ENCODE measurements at places on chromosomes 3 and 15.
A peak's percentile ranks its signal among the peaks of the same experiment; 100 is the strongest.

- peak; percentile 83 for DNase-seq
Observed at GRCh38 chr3:51703068-51703760, 3.7 kb upstream of the GRM2 start.

DNA sequence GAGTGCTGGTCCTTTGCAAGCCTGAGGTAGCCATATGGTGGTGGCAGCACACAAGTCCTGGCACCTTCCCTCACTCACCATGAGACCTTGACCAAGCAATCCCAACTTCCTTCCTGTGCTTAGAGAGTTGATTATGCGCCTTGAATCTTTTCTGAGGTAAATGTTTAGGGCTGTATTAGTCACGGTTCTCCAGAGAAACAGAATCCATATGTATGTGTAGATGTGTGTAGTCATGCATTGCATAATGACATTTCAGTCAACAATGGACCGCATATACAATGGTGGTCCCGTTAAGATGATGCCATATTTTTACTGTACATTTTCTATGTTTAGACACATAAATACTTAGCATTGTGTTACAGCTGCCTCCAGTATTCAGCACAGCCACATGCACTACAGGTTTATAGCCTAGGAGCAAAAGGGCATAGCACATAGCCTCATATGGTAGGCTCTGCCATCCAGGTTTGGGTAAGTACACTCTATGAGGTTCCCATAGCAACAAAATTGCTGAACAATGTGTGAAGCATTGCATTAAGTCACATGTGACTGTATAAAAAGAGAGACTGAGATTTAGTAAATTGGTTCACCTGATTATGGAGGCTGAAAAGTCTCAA is 20.2 kb upstream of the NUP210 start:
- DNase-seq, result no peak

GRCh38 chr15:89615135-89615534 is 39.9 kb downstream of the TICRR start:
- DNase-seq, result no peak

GRCh38 chr3:186444288-186444687 is 82.3 kb upstream of the DGKG start:
- DNase-seq, result no peak

DNA sequence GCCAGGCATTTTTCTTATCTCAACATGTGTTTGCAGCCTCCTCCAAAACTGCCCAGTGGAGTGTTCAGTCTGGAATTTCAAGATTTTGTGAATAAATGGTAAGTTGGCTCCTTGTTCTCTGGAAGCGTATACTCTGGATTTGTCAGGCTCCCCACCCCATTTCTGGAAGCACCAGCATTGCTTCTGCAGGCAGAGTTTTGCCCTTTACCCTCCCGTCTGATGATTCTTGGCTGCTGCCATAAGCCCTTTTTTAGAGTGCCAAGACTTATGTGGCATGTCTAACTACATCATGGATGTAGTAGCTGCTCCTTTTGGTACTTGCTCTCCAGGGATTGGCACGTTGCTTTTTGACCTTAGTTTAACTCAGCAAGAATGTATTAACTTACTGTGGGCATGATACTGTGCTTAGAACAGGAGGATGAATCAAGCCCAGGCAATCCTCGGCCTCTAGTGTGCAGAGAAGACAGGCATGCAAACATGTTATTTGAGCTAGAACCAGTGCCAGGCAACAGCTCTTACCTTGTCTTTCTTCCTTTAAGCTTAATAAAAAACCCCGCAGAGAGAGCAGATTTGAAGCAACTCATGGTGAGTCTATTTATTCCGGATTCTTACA is 8.3 kb downstream of the SNAPC5 start:
- DNase-seq, result no peak

- no peak for DNase-seq
Observed at GRCh38 chr3:151976211-151977050, 103.0 kb downstream of the SUCNR1 start.

- peak; percentile 72 for DNase-seq
Observed at GRCh38 chr3:12288182-12289129, at the start of gene PPARG. TSS of gene PPARG (plus strand) at chr3:12289070. CDS start at chr3:12379712, 90,642 bp downstream.

GRCh38 chr3:144104186-144104585 is 132.6 kb downstream of the DIPK2A start:
- no peak for DNase-seq

- DNase-seq, result no peak
Observed at GRCh38 chr3:179196098-179196497, 47.9 kb downstream of the PIK3CA start.

DNA sequence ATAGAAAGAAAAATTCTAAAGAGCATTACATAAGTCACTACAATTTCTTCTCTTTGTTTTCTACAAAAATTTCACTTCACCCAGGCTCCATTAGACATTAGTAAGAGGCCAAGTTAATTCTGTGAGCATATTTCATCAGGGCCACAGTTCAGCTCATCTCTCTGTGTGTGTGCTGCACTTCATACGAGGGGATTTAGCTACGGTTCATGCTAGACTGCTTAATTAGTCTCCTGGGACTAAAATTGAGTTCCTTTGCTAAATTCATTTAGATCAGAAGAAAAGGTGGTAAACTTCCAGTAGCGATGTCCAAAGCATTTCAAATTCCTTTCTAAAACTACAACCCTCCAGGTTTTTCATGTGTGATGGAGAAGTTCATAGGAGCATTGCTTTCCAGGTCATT is 83.1 kb upstream of the SETMAR start:
- DNase-seq, result no peak

DNA sequence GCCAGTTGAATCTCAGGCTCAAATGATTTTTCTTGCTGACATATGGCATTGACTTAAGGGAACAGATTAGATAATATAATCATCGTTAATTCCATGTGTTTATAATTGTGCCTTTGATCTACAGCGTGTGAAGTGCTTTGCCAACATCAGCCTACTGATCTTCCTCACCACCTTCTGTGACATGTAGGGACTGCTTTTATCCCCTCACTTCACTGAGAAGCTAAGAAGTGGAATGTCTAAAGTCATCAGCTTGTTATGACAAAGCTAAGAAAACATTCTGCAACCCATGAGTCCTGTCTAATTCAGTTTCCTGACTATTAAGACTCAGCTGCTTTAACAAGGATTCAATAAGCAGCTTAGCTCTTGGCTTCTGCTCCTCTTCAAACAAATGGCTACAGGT is 106.0 kb downstream of the MYH15 start:
- DNase-seq, result no peak

- no peak for DNase-seq
Observed at GRCh38 chr3:136409549-136409948, 159.4 kb downstream of the PCCB start.

DNA sequence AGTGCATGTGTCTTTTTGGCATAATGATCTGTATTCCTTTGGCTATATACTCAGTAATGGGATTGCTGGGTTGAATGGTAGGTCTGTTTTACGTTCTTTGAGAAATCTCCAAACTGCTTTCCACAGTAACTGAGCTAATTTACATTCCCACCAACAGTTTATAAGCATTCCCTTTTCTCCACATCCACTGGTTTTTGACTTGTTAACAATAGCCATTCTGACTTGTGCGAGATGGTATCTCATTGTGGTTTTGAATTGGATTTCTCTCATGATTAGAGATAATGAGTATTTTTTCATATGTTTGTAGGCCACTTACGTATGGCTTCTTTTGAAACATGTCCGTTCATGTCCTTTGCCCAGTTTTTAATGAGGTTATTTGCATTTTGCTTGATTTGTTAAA is 117.7 kb downstream of the CHCHD4 start:
- DNase-seq, result no peak

DNA sequence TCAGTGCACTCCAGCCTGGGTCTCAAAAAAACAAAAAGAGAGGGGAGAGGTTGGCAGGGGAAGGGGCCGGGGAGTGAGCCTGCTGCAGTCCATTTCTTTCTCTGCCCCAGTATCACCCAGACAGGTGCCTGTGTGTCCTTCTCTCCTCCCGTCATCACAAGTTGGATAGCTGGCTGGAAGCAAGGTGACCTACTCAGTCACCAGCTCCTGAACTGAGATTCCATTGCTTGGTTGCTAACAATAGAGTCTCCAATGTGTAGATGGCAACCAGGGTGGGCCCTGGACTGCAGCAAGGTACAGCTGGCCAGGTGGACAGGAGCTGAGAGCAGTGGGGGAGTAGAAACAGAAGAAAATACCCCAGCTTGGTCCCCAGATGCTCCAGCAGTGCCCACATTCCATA is 4.6 kb downstream of the LRRC2 start:
- DNase-seq, result no peak

DNA sequence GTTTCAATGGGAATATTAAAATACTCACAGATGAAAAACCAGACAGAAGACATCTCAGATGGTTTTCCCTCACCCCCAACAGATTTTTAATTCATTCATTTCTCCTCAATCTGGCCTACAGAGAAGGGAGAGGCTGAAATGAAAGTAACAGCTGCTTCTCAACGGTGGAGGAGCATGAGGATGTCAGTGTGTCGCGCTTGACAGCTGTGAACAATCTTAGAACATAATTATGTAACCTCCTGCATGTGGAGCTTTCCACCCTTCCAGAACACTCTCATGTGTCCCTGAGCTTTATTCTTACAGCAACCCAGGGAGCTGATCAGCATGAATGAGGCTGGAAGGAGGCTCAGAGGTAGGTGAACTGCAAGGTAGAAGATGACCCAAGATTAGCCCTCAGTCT is 52.7 kb downstream of the MB21D2 start:
- no peak for DNase-seq

DNA sequence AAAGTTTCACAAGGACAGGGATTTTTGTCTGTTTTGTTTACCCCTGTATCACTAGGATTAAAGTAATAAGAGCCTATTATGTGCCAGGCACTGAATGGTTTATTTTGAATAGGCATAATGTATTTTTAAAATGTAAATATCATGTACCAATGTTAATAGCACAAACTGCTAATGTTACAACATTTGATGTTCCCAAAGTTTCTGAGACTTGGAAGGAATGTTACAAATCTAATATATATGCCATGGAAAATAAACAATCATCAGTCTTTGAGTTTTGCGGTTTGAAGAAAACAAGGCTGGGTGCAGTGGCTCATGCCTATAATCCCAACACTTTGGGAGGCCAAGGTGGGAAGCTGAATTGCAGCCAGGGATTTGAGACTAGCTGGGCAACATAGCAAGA is 159.4 kb downstream of the CDIN1 start:
- DNase-seq, result no peak

DNA sequence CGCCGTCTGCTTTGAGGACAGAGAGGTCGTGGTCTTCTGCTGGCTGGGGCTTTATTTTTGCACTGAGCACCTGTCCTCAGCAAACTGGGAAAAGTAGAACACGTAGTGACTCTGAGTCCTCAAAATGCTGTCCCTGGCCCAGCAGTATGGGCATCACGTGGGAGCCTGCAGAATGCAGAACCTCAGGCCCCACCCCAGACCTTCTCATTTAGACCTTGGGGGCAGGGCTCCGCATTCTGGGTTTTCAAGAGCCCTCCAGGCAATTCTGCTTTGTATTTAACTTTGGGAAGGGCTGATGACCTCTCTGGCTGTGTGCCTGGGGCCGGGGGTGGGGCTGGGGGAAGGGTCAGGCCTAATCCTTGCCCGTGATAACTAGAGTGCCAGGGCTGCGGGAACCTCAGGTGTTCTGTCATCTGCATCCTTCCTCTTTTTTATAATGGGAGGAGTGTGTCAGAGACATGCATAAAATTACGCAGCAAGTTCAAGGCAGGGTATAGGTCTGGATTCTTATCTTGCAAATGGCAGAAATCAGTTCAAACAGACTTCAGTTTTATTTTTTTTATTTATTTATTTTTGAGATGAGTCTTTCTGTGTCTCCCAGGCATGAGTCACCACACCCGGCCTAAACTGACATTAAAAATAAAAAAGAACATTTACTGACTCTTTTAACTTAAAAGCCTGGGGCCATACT is 11.1 kb downstream of the SLC6A6 start:
- DNase-seq, result peak; percentile 72

DNA sequence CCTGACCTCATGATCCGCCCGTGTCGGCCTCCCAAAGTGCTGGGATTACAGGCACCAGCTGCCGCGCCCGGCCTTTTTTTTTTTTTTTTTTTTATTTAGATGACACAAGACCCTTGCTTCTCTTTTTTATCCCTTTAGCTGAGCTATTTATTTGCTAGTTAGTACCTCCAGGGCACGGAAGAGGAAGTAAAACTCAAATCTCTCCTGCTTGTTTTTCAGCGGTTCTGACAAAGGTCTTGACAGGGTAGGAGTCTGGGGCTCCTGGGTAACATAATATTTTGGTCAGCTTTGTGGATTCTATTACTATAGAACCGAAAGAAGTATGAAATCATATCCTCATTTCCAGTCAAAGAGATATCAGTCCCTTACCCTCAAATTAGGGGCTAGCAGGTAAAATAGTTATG is 44.0 kb upstream of the ETV5 start:
- DNase-seq, result no peak

- peak; percentile 52 for DNase-seq
Observed at GRCh38 chr3:193452338-193452737, 73.8 kb upstream of the ATP13A5 start.

DNA sequence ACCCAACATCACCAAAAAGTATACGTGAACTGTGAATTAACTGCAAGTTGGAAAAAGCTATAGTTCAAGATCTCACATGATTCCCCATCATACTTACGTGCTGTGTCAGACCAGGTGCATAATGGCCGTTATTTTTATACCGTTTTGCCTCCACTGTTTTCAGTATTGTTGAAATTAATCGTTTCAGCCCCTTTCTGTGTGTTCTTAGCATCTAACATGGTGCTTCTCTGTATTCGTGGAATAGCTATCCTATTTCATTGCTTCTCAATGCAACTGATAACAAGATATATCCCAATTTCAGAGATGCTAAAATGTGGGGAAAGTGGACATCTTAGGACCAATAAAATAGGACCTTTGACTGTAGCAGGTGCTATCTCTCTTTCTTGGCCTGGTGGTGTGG is 13.7 kb downstream of the CA12 start:
- no peak for DNase-seq

DNA sequence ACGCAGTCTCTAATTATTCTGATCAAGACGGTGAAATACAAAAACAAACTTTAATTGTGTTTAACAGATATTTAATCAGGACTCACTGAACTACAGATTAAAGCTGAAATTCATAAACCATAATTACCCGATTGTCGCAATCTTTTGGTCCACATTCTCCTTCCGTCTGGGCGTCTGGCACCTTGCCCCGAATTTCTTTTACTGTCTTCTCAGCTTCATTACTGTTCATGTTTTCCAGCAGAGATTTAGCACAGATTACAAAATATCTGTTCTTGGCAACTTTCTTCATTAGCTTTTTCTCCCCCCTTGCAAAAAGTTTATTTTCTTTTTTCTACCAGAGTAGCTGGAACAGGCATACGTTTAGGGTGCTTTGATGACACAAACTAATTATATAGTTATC is 271.4 kb downstream of the TIGIT start:
- DNase-seq, result no peak

- DNase-seq, result no peak
Observed at GRCh38 chr3:72485641-72486040, 362.6 kb downstream of the SHQ1 start.

- DNase-seq, result no peak
Observed at GRCh38 chr3:124570232-124570631, 160.0 kb upstream of the UMPS start.
